Progenitor cell of endocrine pancreas (in vitro differentiated cells): ENCODE measurements at places on chromosomes 7 and 10. TPM values are rescaled to one million over a fixed set of nuclear protein-coding genes. Genes with fewer than 3 reads are reported as not detected.

DNA sequence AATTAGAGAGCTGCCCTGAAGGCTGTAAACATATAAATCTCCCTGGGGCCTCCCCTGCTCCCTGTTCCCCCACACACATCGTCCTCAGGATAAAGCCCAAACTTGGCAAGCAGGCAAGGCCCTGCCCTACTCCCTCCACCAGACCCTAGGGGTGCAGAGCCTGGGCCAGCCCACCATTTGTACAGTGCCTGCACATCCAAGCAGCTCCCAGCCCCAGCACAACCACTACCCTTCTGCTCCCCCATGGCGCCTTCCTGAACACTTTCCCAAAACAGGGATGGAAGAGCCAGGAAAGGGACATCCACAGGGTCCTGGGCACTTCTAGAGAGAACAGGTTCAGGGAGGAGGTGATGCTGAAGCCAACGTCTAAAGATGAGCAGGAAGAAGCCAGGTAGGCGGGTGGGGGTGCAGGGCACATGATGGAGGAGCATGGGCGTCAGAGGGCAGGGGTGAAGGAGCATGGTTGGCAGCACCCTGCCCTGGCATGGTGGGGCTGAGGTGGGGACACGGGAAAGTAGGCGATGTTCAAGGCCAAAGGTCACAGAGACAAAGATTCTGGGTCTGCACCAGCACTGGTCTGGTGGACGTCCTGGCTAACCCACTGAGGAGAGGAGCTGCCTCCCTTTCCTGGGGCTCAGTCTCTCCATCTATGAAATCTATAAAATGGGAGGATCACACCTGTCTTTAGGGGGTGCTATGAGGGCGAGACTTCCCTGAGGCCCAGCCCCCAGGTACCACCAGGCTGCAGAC is 140.6 kb downstream of the ARHGAP22 start:
- no peak for DNase-seq

ALOX5 gene
- total RNA-seq = 1.9 and 2.5 TPM in 2 replicates

GRCh38 chr7:2936301-2936700 is 92.2 kb upstream of the GNA12 start:
- DNase-seq = no peak

SAMD9 gene
- total RNA-seq = 0.24 and 0.29 TPM in 2 replicates

DNA sequence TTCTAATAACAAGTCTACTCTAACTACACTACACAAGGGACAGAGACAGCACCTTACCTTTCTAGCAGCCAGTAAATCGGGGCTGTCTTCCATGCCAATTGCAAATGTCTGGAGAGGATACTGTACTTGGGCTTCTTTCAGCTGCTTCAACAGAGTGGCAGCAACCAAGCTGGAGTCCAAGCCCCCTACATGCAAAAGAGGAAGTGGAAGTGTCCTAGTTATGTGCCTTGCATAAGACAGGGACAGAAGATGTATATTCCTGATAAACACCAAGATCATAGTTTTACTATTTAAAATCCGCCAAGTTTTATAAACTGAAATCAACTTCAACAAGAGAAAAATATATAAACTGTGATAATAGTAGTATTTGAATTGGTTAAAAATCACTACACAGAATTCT is 14.0 kb downstream of the ASNS start:
- no peak for DNase-seq

DNA sequence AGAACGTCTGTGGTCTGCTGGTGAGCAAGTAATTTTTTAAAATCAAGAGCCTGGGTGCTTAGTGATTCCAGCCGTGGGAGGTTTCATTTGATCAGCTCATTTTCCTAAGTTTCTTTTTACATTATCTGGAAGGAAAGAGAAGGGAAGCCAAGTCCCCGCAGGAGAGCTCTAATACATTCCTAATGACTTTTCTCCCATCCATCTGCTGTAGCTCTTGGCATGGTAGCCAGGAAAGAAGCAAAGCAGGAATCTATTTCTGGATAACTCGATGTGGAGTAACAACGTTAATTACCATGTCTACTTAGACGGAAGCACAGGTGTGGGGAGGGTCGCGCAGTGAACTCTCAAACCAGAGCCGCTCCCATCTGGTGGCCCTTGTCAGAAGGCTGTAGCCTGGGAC is 121.9 kb downstream of the PAXIP1 start:
- DNase-seq = no peak

DNA sequence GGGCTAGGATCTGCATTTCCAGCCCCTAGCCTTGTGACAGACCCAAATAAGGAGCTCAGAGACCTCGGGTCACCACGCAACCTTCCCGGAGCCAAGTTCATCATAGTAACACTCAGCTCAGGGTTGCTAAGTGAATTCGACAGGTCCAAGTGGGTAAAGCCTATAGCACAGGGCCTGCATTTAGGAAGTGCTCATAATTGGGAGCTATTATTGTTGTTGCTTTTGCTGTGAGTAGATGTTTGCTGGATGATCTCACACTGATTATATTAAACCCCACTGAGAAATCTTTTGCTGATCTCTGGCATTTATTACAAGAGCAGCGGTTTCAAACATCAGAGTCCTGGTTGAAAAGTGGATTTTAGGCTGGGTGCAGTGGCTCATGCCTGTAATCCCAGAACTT is 20.3 kb upstream of the SAR1A start:
- no peak for DNase-seq

GBF1 gene
- total RNA-seq = 52.3 and 54.6 TPM in 2 replicates

DNA sequence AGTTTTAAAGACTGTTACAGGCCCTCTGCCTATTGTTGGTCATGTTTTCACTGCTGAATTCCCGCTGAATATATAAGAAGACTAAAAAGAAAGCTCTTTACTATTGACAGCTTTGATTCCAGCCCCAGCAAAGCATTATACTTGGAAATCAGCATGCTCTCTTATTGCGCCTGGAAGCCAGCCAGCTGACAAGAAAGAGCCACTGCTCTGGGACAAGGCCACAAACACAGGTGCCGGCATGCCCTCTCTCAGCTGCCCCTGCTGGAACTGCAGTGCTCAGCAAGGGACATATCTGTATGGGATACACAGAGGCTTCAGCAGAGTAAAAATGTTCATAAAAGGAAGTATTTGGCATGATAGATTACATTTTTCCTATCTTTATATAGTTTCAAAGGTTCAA is 523.9 kb downstream of the ADRA2A start:
- DNase-seq = no peak

DNA sequence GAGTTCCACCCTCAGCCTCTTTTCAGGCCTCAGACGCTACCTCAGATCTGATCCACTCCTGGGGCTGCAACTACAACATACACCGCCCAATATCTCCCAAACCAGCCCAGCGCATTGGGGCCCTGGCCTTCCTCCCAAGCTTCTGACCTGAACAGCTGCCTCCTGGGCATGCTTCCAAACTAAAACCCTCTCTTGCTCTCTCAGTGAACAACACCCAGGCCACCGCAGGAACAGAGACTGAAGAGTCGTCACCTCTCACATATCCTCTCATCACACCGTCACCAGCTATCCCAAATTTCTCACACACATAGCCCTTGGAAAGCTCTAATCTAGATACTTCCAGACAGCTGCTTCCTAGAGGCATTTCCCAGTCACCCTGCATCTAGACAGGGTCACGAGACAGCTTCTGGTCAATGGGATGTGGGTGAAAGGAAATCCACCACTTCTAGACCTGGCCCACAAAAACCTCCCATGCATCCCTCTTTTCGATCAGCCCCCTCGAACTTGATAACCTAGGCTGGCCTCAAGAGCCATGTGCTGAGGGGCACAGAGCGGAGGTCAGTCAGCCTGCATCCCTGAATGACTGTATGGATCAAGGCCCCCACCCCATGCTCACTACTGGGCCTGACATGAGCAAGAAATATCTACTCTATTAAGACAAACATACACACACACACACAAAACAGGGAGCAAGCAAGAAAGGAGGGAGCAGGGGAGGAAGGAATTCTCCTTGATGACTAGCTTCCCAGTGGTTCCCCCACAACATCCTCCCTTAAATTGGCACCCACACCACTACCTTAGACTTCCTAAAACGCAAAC is 1.8 kb downstream of the PARP12 start:
- no peak for DNase-seq

TMEM225B gene
- total RNA-seq = 0.91 and 1.4 TPM in 2 replicates

GRCh38 chr10:62772186-62772974 is 32.1 kb upstream of the ADO start:
- DNase-seq = no peak

KIF11 gene
- 25.6 and 25.9 TPM in 2 replicates for total RNA-seq

DNA sequence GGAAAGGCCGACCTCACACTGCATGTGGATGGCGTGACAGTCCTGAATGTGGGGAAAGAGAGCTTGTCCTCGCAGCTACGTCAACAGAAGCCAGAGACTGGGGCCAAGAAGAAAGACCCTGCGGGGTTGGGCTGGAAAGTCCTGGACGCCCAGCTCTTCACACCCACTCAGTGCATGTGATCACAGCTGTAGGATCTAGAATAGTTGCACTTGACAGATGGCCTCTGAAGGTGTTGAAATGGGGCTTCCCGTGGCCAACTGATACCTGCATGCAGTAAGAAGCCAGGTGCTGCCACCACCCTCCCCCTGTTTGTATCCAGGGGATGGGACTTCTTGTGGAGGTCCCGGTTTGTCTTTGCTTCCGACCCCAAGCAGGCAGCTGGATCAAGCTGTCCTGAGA is 34.1 kb upstream of the OCM2 start:
- DNase-seq = no peak

DYNC1I1 gene
- total RNA-seq = 1.6 and 2.6 TPM in 2 replicates

OR6V1 gene
- total RNA-seq = not detected in 2 replicates

DNA sequence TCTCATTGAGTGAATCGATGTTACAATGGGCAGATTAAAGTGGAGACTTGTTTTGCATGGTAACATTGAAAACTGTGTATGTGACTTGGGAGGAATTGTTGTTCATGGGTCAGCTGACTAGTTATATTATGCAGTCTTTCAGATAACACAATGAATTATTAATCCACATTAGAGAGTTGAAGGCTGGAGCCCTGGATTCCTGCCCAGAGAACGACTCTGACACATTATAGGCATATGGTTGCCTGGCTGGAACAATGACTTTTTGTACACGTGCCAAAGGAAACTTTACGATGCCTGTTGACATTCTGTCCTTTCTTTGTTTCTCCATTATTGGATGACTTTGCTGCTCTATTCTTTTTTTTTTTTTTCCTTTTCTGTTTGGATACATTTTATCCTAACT is 52.3 kb upstream of the TMEM229A start:
- no peak for DNase-seq

GRCh38 chr7:3494947-3495346 is 193.9 kb downstream of the SDK1 start:
- no peak for DNase-seq

LEP gene
- not detected in 2 replicates for total RNA-seq

- no peak for DNase-seq
Measured at GRCh38 chr7:130149281-130150139, 55.7 kb downstream of the TMEM209 start.

DNA sequence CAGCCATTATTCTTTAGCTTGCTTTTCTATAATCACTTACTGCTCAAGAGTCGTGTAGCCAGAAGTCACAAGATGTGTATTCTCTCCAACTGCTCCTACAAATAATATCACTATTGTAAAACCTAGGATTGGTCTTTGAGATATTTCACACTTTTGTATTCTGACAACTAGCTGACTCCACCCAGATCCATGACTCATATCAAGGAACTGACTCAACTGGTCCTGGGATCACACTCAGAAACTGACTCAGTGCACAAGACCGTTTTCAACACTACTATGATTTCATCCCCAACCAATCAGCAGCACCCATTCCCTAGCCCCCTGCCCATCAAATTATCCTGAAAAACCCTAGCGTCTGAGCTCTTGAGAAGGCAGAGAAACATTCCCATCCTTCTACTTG is 56.5 kb upstream of the ORC5 start:
- DNase-seq = no peak

CYP2C9 gene
- total RNA-seq = 0.34 and 0.42 TPM in 2 replicates

GRCh38 chr7:80185571-80185970 is 50.9 kb downstream of the GNAI1 start:
- no peak for DNase-seq

- DNase-seq = no peak
Measured at GRCh38 chr7:26328498-26329390, 37.1 kb downstream of the SNX10 start.

DNA sequence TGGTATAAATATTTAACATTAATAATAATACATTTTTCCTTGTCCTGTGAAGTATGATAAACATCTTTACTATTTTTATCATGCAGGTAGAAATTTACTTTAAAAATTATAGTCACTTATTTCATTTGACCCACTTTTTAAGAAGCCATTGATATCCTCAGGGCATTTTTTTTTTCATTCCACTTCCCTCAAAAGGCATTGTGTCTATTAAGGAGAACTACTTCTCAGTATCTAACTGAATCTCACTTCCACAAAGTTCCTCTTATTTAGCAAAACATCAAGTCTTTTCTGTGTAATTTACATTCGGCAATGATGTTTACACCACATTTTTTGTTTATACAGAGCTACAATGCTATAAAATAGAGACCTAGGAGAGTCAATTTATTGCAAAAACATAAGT is 388.2 kb upstream of the AKR1E2 start:
- DNase-seq = no peak

DNA sequence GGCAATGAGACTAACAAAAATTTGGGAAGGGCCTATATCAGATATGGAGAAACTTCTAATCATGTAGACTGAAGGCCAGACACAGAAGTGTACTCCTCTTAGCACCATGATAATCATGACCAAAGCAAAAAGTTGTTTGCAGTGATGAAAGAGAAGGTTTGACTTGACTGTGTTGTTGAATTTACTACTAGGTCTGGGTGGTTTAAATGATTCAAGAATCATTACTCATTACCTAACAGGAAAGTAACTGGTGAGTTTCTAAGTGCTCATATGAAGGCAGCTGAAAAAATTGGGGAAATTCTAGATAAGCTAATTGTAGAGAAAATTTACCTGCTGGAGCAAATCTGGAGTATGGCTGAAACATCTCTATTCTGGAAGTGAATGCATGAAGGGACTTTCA is 451.5 kb upstream of the SORCS1 start:
- no peak for DNase-seq

HOXA6 gene
- total RNA-seq = 0.38 TPM in 1 of 2 replicates, not detected in the other

GRCh38 chr7:137904833-137905232 is 58.1 kb upstream of the DGKI start:
- no peak for DNase-seq

SPDYE2 gene
- total RNA-seq = not detected in 2 replicates

DNA sequence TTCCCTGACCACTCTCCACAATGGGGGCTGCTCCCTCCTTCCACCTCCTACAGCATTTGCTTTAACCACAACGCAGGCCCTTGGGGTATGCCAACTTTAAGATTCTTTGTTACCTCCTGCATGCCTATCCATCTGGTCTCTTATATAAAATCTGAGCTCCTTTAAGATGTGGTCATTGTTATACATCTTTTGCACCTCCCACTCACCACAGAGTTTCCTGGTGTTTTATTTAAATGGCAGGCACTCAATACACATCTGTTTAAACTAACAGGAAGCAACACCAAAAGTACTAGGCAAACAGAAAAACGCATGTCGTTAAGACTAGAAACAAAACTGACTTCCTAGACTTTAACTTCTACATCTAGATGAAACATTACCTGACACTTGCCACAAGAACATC is 36.3 kb downstream of the SLC25A13 start:
- no peak for DNase-seq

- no peak for DNase-seq
Measured at GRCh38 chr10:52347327-52347667, 33.2 kb downstream of the DKK1 start.
